CD8-positive, alpha-beta memory T cell (primary cell): ENCODE measurements at places on chromosomes 5 and 9. TPM values are rescaled to one million over a fixed set of nuclear protein-coding genes. Genes with fewer than 3 reads are reported as not detected.

Gene STPG3
- total RNA-seq: 0.28 TPM

DNA sequence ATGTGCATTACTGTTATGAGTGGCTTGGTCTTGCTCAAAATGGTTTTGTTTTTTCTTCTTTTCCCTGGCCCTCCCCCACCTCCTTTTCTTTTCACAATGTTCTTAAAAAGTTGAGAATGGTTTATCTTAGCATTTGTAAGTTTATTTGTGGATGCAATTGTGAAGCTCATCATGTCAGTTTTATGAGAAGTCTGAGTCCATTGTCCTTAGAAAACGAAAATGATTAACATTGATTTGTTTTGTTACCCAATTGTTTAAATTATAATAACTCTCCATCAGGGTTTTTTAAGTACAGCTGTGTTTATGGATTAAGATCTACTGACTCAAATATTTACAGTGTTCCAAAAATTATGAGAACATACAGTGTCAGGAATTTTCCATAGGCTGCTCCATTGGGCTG lies 511.3 kb upstream of the PAPPA start:
- H3K4me1 ChIP-seq: no peaks in the 10 kb centered on the region
- no peaks in the 10 kb centered on the region for H3K36me3 ChIP-seq
- no peak for DNase-seq
- no peak overlapping the region for H3K4me3 ChIP-seq

Gene TRPM3
- total RNA-seq: not detected

Gene OBP2B
- total RNA-seq: not detected

GRCh38 chr5:142334538-142334937 lies 9.7 kb upstream of the SPRY4 start:
- no peaks in the 10 kb centered on the region for H3K4me1 ChIP-seq
- H3K4me3 ChIP-seq: no peak overlapping the region
- H3K27ac ChIP-seq: no peak overlapping the region
- no peaks in the 10 kb centered on the region for H3K27me3 ChIP-seq

GRCh38 chr5:113123618-113124017 lies 147.0 kb downstream of the DCP2 start:
- H3K36me3 ChIP-seq: no peaks in the 10 kb centered on the region
- no peaks in the 10 kb centered on the region for H3K27me3 ChIP-seq
- H3K27ac ChIP-seq: no peak overlapping the region
- H3K4me1 ChIP-seq: no peaks in the 10 kb centered on the region
- no peak overlapping the region for H3K4me3 ChIP-seq
- no peak for DNase-seq

DNA sequence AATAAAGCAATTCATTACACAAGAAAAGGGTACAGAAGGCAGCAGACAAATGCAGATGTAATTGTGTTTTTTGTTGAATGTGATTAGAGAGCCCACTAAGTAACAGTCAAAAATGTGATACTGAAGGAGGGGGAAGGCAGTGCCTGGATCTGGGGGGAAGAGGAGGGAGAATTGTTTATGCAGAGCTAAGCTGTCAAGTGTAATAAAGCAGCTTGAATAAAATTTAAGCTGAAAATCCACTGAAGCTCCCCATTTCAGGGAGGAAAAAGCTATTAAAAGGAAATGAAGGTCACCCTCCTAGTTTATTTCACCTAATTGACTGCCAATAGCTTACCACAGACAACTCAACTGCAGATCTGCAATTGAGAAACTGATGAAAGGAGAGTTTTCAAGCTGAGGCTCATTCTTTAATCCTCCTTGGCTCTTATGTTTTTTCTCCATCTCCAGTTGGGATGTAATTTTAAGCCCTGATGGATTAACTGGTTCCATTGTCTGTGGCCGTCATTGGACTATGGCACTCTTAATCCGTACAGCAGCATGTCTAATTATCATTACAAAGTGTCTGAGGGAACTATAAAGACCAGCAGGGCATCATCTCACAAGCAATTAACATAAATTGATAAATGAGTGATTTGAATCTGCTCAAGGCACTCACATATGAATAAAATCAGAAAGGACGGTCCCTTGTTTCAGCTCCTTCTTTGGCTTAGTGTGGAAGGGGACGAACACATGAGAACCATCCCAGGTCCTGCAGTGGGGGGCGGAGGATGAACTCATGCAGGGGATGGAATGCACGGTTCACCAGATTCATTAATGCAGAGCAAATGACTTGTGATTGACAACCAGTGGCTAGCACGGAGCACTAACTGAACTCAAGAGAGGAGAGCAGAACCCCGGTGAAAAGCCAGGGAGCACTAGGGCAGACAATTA lies 38.5 kb downstream of the TLE1 start:
- H3K4me1 ChIP-seq: no peaks in the 10 kb centered on the region
- no peaks in the 10 kb centered on the region for H3K27me3 ChIP-seq
- no peak for DNase-seq
- no peaks in the 10 kb centered on the region for H3K36me3 ChIP-seq
- H3K27ac ChIP-seq: no peak overlapping the region

Gene C5
- 1.3 TPM for total RNA-seq

GRCh38 chr9:29830821-29831220 lies 2257.5 kb upstream of the C9orf72 start:
- H3K27me3 ChIP-seq: no peaks in the 10 kb centered on the region
- H3K27ac ChIP-seq: no peak overlapping the region
- no peak overlapping the region for H3K4me3 ChIP-seq
- no peaks in the 10 kb centered on the region for H3K36me3 ChIP-seq
- no peak for DNase-seq
- H3K4me1 ChIP-seq: no peaks in the 10 kb centered on the region

DNA sequence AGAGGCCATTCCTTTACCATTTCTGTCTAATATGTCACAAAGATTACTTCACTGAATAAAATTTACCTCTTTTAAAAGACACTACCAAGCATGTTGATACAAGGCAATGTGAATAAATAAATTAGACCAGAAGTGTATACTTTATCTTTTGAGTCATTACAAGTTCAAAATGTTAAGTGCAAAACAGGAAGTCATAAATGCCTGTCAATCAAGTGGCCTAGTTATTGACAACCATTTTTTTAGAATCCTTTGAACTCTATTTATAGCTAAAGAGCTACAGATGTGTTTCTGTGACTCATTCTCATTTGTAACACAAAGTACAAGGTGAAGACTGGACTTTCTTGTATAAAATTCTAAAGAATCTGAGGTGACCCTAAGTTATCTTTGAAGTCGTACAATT lies 602.7 kb upstream of the SEMA6A start:
- no peaks in the 10 kb centered on the region for H3K4me1 ChIP-seq
- no peak overlapping the region for H3K4me3 ChIP-seq
- no peak for DNase-seq
- no peak overlapping the region for H3K27ac ChIP-seq
- H3K36me3 ChIP-seq: no peaks in the 10 kb centered on the region

DNA sequence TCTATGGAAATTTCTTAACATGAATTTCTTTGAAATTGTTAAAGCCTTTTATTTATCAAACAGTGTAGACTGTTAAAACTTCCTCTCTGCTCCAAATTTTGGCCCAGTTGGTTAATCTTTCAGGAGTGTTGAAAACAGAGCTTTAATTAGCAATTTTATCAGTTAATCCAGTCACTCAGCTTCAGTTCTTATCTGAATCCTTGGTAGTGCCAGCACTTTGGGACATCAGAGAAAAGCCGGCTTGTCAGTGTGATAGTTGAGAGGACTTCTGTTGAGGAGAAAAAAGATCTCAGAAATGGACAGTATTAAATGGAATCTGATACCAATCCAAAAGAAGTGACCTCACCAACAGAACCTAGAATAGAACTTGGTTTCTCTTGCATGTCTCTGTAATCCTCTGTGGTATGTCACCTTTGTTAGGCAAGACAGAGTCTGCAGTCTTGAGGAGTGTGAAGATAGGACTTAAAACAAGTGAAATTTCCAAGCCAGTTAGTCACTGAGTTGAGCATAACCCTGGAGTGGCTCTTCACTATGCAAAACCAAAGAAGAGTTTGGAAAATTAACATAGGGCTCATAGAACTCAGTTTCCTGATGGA lies 251.8 kb downstream of the NNT start:
- H3K36me3 ChIP-seq: no peaks in the 10 kb centered on the region
- no peaks in the 10 kb centered on the region for H3K4me1 ChIP-seq
- no peak overlapping the region for H3K4me3 ChIP-seq
- H3K27ac ChIP-seq: no peak overlapping the region

Gene CLK4
- total RNA-seq: 27.4 TPM

Gene WDR55
- 40.1 TPM for total RNA-seq

GRCh38 chr5:72586788-72587530 lies 79.7 kb upstream of the ZNF366 start:
- no peak for DNase-seq
- no peak overlapping the region for H3K4me3 ChIP-seq
- no peaks in the 10 kb centered on the region for H3K4me1 ChIP-seq
- H3K27me3 ChIP-seq: no peaks in the 10 kb centered on the region

DNA sequence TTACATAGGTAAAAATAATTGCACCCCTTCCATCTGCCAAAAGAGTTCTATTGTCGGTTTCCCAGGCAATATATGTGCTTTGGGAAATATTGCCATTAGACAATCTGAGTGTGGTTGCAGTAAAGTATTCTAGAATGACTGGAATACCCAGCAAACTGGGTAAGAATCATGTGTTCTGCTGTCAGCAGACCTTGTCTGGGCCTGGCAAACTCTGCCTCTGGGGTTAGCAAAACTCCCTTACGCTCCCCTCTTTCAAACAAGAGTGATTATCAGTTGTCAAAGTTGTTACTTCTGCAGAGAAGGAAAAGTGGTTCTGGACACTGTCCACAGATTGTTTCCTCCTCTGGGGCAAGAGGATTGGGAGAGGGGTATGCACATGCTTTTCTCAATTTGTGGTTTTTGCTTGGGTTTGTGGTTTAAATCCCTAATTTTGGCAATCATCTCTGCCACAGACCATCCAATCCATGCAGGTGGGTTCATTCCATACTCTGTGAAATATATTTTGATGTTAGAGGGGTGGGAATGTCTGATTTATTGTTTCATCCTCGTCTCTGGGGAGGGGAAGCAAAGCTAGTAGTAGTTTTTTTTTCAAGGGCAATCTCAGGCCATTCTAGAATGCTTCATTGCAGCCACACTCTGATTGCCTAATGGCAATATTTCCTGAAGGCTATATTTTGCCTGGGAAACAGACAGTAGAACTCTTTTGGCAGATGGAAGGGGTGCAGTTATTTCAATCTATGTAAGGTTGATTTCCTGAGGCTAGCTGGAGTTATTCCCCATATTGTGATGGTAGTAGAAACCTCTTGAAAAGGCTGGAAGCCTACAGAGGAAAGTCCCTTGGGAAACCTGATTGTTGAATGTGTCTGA lies 24.0 kb upstream of the TNFSF15 start:
- H3K27me3 ChIP-seq: no peaks in the 10 kb centered on the region
- no peak overlapping the region for H3K27ac ChIP-seq
- no peak overlapping the region for H3K4me3 ChIP-seq
- H3K4me1 ChIP-seq: no peaks in the 10 kb centered on the region

DNA sequence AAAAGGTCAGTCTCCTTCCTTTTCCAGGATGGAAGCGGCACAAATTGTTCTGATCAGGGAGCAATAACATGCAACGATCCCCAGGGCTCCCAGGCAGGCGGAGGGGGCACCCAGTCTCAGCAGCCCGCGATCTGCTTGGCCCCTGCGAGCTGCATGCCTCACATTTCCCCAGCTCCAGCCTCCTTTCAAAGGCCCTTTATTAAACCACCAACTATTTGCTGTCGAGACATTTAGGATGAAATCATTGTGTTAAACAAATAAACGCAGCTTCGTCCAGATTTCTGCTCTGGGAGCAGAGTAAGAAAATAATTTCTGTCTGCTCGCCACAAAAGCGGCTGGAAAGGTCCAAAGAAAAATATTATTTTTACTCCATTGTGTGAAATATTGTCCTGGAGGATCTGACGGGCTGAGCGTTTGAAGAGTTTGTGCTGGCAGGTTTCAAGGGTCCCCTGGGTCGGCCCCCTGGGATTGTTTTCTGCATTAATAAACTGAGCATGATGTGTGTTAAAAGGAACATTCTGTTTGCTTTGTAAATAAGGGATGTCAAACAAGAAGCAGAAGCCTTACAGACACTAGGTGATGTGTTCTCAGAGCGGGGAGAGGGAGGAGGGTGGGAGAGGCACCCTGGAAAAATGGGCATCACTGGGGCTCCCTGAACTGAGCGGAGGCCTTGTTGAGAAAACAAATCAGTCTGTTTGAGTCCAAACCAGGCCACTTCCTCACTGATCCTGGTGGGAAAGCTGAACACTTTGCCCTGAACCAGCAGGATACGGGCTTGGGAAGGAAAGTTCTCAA lies 110.1 kb downstream of the FOXD1 start:
- DNase-seq: no peak
- H3K4me3 ChIP-seq: no peak overlapping the region
- H3K27me3 ChIP-seq: peaks cover 4% of the 10 kb centered on the region
- H3K36me3 ChIP-seq: no peaks in the 10 kb centered on the region

Gene FIBCD1
- total RNA-seq: not detected

- peaks cover 23% of the 10 kb centered on the region for H3K4me1 ChIP-seq
- peak overlapping the region; percentile 90 for H3K4me3 ChIP-seq
- DNase-seq: no peak
- H3K36me3 ChIP-seq: peaks cover 2% of the 10 kb centered on the region
Measured at GRCh38 chr5:77029376-77029885, 773 bp upstream of the AGGF1 start.

DNA sequence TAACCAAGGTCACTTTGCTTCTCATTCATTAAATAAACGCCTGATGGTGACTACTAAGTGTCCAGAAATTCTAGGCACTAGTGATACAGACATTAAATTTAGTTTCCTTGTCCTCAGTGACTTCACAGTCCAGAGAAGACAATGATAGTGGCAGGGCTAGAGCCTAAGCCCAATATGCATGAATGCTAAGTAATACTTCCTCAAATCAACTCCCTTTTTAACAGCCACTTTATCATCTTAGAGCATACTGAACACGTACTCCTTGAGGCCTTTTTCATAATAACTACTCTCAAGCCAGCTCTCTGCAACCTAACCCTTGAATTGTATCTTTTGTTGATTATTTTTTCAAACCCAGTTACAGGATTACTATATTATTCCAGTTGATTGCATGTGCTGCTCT lies 74.1 kb downstream of the STX17 start:
- H3K4me1 ChIP-seq: no peaks in the 10 kb centered on the region
- DNase-seq: no peak
- H3K27me3 ChIP-seq: no peaks in the 10 kb centered on the region
- H3K36me3 ChIP-seq: no peaks in the 10 kb centered on the region
